HTR-8/SVneo (cell line): ENCODE measurements at places on chromosomes 5 and 9.
A peak's percentile ranks its signal among the peaks of the same experiment; 100 is the strongest.

DNA sequence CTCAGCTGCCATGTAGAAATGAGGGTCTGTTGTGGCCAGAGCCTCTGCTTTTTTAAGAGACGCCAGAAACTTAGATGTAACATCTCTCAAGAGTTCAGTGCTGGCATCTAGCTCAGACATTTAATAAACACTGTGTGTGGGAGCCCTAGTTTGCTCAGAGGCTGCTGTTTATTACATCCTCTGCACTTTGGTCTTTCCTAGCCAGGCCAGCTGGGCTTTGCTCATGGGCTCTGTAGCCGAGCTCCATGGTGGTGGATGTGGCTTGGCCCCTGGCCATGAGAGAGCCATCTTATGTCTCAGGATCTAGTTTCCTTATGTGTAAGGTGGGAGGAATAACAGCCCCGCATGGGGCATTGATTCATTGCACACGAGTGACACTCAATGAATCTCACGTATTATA lies 30.0 kb downstream of the ARHGEF37 start:
- no peak for DNase-seq

DNA sequence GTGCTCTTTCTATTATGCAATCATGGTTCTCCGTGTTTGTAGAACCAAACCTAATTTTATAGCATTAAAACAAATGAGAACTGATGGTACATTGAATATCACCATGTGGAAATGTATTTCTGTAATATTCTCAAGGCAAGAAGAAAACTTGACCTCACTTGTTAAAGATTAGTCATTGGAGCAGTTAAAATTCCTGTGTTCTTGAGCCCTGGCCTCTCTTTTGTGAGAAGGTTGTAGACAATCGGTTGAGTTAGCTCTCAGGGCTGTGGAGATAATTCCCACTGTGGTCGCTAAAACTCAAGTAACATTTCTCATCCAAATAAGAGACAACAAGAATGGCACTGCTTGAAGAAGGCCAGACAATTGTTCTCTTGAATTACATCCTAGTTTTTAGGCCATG lies 216.0 kb upstream of the KLF4 start:
- DNase-seq, result no peak

- DNase-seq, result no peak
Measured at GRCh38 chr5:52392321-52392720, 395.4 kb upstream of the ITGA1 start.

DNA sequence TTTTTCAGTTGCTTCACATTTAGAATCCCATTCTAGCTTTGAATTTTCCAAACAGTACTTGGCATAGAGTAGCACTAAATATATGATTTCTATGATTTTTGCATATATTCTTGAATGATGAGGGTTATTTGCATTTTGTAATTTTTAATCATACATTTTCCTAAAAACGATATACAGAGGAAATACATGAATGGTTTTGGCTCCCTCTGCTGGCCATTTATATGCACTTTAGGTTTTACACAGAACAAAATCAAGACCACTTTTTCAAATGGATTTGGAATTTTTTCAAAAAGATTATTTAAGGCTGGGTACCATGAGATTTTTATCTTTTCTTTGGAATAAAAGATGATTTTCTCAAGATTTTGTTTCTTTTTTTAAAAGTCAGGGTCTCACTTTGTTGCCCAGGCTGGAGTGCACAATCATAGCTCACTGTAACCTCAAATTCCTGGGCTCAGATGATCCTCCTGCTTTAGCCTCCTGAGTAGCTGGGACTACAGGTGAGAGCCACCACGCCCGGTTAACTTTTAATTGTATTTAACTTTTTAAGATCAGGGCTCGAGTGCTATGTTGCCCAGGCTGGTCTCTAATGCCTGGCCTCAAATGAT lies 16.7 kb upstream of the COMMD10 start:
- DNase-seq, result no peak

DNA sequence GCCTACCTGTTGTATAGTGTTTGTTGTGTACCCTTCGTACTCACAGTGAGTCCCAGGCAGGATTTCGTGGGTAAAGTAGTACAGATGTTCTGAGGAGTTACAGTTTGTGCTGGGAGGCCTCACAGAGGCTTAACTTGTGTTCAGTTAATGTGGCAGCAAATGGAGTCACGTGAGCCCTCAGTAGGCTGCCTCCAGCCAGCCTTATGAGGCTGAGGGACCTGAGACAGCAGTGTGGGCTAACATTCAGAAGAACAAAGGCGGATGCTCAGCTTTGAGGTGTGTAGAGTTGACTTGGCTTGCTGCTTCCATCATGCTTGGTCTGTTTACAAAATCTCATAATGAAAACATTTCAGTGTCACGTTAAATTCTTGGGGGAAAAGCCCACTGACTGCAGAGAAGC lies 118.1 kb downstream of the TRIO start:
- DNase-seq, result no peak

DNA sequence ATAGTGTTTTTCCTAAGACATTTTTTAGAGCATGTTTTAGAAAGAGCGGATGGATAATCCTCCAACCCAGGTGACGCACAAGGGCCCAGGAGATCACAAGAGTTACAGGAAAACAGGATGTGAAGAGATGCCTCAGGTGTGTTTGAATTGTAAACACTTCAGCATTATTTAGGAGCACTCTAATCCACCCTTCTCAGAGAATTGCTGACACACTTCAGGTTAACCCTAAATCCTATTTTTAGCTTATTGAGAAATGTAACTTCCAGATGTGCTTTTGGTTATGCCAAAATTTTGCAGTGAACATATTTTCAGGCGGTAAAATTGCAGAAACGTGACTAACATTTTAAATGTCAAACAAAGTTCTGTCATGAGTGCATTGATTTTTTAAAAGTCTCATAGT lies 755.4 kb upstream of the CTNND2 start:
- DNase-seq, result no peak

- DNase-seq, result no peak
Measured at GRCh38 chr9:16516891-16517290, 353.6 kb downstream of the BNC2 start.

DNA sequence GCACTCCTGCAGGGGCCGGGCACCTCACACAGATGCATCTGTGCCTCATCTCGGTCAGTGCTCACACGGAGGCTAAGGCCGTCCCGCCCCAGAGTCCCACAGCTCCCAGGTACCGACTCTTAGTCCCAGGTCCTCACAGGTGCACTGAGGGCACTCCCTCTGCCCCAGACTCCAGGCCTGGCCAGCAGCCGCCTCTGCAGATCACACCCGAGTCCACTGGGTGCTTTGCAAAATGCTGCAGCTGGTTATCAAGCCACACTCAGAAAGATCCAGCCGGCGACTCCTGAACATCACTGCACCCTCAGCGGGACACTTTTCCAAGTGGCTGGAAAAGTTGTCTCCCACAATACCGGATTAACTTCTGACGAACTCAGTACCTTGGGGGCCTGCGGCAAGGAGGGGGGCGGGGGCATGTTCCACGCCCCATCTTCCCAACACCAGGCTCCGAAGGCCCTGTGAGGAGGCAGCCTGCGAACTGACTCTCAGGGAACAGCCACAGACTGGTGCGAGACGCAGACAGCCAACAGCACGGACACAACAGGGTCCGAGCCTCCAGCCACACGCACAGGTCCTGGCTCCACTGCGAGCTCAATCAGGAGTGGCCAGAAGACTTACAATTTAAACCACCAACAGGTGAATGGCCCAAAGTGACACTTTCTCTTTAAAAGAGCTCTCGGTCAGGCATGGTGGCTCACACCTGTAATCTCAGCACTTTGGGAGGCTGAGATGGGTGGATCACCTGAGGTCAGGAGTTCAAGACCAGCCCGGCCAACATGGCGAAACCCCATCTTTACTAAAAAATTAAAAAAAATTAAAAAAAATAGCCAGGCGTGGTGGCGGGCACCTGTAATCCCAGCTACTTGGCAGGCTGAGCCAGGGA lies 4.0 kb downstream of the BRD3 start:
- no peak for DNase-seq

GRCh38 chr9:22175972-22176545 lies 167.0 kb upstream of the CDKN2B start:
- DNase-seq, result no peak

GRCh38 chr5:89756955-89757354 lies 652.6 kb downstream of the CETN3 start:
- no peak for DNase-seq

DNA sequence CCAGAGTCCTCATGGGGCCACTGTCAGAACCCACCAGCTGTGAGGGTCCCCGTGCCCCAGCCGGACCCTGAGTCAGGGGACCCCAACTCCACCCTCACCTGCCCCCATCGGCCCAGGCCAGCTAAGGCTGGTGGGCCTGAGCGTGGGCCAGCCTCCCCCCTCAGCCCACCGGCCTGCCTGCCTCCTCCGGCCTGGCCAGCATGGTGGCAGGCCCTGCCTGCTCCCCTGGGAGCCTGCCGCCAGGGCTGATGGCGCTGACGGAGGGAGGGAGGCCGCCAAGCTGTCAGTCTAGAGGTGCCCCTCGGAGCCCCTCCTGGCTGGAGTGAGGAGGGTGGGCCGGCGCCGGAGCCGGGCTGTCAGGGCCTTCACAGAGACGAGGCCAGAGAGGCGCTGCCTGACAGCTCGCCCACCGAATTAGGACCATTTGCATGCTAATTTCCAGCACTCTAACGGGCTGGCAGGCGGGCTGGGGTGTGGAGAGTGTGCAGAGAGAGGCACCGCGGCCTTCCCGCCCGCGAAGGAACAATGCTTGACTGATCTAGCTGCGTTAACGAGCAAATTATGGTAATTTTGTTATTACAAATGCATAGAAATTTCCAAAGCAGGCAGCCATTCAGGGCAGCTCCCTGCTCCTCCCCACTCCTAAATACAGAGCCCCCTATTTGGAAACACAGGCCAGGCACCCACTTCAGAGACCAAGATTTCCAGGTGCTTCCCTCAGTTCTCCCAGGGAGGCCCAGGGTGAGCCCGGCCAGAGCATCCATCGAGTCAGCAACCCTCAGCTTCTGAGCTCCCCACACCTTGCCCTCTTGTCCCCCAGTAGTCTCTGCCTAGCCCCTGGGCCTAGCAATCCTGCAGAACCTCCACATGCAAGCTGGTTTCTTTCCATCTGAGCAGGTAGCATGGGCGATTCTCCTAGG lies 169.3 kb downstream of the PAX5 start:
- DNase-seq, result no peak

GRCh38 chr9:107727086-107727780 lies 237.7 kb upstream of the KLF4 start:
- no peak for DNase-seq

- DNase-seq, result no peak
Measured at GRCh38 chr5:36679221-36679989, 73.0 kb downstream of the SLC1A3 start.

- DNase-seq, result no peak
Measured at GRCh38 chr5:97072696-97073095, 69.7 kb downstream of the LIX1 start.

- DNase-seq, result peak; percentile 89
Measured at GRCh38 chr5:172659909-172660628, 19.0 kb downstream of the NEURL1B start.

- no peak for DNase-seq
Measured at GRCh38 chr5:142767178-142767577, 3.0 kb upstream of the ARHGAP26 start.

DNA sequence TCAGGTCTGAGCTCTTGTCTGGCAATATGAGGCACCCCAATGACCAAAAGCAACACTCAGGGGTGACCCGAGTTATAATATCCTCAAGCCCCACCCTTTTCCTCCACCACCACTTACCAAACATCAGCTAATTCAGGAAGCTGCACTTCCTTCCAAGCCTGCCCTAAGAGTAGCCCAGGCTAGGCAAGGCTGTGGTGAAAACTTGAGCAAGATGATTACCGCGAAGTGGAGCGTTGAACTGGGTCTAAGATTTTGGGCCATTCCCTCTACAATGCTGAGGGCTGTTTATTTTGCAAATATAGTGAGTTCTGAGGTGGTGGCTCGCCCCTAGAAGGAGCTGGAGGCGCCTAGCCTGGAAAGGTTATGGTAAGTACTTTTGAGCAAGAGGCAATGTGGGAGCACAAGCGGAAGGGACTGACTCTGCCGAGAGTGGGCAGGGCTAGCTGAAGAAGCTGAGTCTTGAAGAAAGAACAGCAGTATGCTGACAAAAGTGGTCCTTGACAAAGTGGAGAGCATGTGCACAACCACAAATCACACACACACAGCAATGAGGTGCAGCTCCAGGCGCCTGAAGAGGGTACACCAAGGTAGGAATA lies at the start of gene HK3:
Gene HK3 (minus strand): TSS at position 51 of the 596 bp plus-strand sequence. CDS start 3,187 bp downstream, outside the sequence.
- DNase-seq, result no peak

DNA sequence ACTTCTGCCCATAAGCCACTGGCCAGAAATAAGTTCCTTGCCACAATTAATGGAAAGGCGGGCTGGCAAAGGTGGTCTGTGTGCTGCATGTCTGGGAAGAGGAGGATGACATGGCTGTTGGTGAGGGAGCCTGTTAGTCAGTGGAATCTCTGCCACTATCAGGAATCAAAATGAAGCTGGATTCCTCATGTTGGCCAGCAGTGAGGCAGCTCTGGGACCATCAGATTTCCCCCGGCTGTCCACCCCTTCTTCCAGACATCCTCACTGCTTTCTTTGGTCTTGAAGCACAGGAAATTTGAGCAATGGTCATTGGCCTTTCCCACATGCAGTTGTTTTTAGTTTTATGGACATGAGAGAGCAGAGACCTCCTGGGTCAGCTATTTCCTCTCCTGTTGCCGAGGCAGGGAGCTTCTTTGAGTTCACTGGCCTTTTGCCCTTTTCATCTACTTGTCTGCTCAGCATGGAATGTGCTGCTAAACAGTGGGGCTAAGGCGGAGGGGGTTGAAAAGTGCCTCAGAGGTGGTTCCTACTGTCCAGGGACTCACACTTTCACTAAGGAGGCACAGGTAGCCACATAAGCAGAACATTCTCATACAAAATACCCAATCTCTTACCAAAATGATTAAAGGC lies 34.8 kb upstream of the NEURL1B start:
- DNase-seq, result no peak

DNA sequence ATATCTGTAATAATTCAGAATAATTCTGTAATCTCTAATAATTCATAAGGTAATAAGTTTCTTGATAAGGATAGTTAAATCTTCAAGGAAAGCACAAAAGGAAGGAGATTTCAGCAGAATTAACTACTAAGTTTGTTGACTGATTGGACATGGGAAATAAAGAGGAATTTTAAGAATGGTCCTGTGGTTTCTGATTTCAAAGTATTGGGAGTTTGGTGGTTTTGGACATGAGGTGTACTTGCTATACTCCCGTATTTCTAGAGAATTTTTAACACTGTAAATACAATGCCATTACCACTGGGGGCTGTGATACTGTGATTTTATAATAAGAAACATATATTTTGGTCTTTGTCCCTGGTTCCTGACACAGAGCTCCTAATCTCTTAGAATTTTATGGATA lies 123.9 kb downstream of the UNC13B start:
- no peak for DNase-seq

DNA sequence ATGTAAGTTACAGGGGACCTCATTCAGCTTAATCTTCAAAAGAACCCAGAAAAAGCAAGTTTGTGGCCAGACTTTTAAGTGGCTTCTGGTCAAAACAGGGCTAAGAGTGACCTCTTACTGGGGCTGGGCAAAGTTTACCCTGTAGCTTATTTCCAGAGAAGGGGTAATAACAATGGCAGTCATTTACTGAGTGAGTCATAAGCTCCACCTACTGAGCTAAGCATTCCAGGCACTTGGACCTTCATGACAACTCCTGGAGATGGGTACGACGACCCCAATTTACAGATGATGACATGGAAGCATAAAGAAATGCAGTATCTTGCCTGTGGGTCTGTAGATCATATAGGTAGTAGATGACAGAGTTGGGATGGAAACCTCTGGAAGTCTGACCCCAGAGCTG lies 4.7 kb upstream of the GPR151 start:
- DNase-seq, result no peak
